NCI-H2227 treated with DMSO at 0.1 percent for 48 hours (cell line): ENCODE measurements at places on chromosomes 2 and 18.

DNA sequence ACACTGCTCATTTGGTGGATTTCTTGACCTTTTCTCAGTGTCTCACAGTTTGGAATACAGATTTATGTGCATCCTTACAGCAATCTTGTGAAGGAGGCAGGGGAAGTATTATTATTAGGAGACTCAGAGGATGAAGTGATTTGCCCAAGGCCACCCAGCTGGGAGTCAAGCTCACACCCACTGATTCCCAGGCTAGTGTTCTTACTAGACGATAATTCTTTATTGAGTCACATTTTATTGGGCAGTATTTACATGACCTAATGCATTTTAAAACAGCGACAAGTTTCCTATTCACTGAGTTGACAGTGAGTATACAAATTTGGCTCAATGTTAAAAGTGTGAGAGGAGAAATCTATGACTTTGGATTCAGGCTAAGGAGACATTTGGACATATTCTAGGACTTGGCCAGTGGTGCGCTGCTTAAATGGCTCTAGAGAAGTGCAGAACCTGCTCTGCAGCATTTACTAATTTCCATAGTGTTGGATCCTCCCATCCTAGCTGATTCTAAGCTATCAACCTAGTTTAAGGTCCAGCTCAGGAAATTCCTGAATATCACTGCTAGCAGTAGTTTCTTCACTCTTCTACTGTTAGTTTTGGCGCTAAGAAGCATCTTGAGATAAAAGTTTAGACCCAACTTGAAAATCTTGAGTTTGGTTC lies 199.3 kb downstream of the MTX2 start:
- DNase-seq = no peak

GRCh38 chr2:819121-819520 lies 131.5 kb upstream of the SNTG2 start:
- no peak for DNase-seq

DNA sequence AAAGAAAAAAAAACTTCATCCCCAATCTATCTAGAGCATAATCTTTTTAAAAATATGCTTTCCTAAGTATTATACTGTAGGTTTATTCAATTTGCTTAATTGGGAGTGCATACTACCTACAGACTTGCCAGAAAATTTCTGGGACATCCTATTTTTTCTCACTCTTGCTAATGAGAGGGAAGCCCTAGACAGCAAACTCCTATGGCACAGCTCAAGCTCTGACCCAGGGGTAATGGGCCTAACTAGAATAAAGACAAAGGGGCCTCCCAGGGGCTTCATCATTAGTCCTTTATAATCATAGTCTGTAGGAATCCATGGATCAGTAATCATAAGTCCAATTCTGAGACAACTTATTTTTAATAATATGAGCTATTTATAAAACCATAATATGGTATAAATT lies 142.6 kb upstream of the ITGA4 start:
- DNase-seq = no peak

GRCh38 chr18:45713239-45713638 lies 10.7 kb upstream of the SLC14A1 start:
- no peak for DNase-seq

DNA sequence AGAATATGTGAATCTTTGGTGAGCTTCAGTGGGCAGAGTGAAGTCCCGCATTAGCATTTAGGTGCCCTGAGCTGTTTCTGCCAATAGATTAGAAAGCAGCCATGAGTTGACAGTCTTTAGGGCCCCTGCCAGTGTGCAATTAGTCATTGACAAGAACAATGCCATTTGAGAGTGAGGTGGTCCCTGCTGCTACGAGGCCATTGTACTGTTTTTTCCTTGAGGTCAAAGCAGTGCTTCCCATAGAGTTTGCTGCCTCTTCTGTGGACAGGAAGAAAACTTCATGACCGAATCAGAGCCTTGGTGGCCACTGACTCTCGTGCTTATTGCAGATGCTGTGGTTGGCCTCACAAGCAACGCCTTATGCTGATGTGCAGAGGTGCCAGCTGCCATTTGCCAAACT lies 102.7 kb downstream of the SH3BP4 start:
- DNase-seq = no peak

- no peak for DNase-seq
Measured at GRCh38 chr2:73987109-73987947, 2.6 kb downstream of the TET3 start.

GRCh38 chr2:139079311-139079710 lies 299.1 kb upstream of the NXPH2 start:
- DNase-seq = no peak
